HTR-8/SVneo (cell line): ENCODE measurements at places on chromosomes 12 and 14.
A peak's percentile ranks its signal among the peaks of the same experiment; 100 is the strongest.

GRCh38 chr12:123367511-123367910 lies 2.9 kb upstream of the SBNO1 start:
- no peak for DNase-seq

- no peak for DNase-seq
Observed at GRCh38 chr12:23217158-23217557, 592.2 kb downstream of the ETNK1 start.

DNA sequence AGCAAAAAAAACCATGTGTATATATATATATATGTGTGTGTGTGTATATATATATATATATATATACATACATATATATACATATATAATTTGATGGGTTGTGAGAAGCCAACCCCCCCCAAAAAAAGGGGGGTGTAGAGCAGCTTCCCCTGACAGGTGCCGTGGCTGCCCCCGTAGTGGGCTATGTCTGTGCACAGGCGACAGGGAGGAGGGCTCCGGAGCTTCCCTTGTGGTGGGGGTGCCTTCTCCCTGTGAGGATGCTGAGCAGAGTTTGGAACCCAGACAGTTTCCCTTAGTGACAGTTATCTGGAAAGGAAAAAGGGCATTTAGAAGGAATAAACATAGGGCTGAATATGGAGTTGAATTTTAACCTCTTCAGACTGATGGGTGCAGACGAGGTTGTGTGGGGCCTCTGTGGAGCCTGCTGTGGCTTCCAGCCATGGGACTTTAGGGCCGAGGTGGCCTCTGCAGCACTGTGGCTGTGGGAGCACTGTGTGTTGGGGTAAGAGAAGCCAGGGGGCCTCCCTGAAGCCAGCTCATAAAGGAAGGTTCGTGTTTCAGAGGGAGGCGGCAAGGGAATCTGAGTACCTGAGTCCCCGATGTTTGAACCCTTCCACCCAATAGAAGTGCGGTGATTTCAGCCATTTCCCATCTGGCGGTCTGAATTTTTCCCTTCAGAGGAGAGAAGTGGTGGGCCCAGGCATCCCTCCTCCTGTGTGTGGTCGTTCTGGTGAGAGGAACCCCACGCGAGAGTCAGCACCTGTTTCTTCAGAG lies 19.8 kb downstream of the XRCC3 start:
- DNase-seq: no peak

GRCh38 chr14:104895207-104895785 lies 29.4 kb upstream of the PLD4 start:
- DNase-seq: no peak

DNA sequence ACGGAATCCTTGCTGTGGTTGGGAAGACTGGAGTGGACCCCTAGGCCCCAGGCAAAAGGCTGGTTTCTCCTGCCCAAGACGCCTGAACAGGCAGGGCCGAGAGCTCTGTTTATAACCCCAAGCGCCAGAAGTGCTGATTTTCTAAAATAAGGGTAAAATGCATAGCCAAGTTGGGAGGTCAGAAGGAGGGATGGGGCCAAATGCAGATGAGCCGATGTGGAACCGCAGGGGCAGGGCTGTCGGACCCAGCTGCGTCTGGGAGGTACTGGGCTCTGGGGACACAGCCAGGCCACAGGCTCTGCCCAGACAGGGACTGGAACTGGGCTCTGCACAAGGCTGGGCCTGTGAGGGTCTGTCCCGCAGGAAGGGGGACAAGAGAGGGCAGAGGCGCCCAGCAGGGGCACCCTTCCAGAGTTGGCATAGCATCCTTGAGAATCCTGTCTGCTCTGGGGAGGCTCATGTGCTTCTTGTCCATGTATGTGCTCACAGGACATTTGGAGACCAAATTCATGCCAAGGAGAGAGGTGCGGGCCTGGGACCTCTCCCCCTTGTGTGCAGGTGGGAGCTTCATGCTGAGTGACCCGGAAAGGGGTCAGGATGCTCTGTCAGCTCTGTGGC lies 49.1 kb downstream of the JAG2 start:
- DNase-seq: no peak

GRCh38 chr14:84792722-84793410 lies 737.1 kb upstream of the FLRT2 start:
- no peak for DNase-seq

- DNase-seq: no peak
Observed at GRCh38 chr12:47801170-47801903, 18.4 kb downstream of the HDAC7 start.

DNA sequence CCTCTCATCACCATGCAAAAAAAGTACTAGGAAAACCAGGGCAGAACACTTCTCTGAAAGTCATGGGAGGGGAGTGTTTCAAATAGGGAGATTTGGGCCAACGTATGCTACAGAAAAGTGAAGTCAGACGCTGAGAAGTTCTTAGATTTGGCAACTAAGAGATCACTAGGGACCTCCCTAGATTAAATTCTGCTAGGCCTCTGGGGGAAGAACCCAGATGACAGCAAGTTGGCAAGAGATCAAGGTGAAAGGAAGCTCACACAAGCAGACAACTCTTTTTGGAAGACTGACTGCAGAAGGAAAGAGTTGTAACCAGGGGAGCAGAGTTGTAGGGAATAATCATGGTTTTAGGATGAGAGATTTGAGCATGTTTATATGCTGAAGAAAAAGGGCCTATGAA lies 20.7 kb downstream of the IQSEC3 start:
- no peak for DNase-seq

- DNase-seq: no peak
Observed at GRCh38 chr12:75917083-75917482, 114.5 kb downstream of the PHLDA1 start.

- no peak for DNase-seq
Observed at GRCh38 chr14:59103396-59103795, 85.1 kb upstream of the DAAM1 start.

GRCh38 chr12:57717846-57718640 lies 20.5 kb downstream of the AGAP2 start:
- DNase-seq: no peak

- DNase-seq: peak; percentile 48
Observed at GRCh38 chr12:46473634-46474329, 101.2 kb upstream of the SLC38A2 start.

DNA sequence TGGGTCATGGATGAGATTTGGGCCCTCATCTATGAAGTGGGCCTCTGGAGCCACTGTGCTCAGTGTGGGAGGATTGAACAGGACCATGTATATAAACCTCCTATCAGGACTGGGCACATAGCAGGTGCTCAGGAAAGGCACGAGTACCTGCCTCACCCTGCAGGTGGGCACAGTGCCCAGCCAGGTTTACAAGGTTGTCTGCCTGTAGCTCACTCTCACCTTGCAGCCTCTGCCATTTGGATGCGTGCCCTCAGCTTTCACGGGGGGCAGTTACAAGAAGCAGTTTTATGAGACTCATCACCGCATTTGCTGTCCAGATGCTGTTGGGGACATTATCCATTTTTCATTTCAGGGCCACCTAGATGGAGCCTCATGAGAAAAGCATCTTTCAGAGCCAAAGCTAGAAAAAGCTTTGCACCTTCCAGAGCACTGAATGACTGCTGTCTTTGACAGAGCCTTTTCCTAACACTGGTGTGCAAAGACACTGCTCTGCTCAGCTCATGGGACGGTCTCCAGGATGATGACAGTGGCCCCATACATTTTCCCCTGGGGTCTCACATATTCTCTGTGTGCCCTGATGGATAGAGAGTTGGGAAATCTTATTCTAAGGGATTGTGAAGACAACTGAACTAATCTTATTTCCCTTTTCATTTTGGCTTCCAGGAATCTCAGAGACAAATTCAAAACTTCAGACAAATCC lies 327.5 kb upstream of the RTL1 start:
- no peak for DNase-seq

DNA sequence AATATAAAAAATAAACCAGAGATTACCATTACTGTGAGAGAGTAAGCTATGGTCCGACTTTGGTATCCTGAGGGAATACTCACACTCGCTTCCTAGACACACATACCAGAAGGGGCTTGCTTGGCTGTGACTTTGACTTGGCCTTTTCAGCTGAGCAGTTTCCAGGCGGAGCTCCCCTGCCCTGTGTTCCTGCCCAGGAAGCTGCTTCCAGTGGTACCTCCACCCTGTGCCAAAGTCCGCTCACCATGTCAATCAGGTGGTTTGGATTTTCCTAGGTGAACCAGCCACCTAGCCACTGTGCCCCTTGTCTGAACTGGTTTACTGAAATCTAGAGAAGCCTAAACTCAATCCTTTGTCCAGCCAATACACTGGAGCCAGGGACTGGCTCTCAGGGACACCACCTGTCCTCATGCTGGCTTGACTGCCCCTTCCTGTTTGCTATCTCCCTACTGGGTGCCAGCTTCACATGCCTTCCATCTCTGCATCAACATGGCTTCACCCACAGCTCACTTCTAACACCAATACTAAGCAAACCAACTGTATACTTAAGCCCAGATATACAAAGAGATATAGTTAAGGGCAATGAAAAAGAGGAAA lies 28.6 kb downstream of the MAX start:
- DNase-seq: no peak

GRCh38 chr14:106622200-106622745 lies 1095.9 kb downstream of the TMEM121 start:
- DNase-seq: no peak

- DNase-seq: no peak
Observed at GRCh38 chr14:102486513-102487203, 22.9 kb downstream of the ANKRD9 start.

- no peak for DNase-seq
Observed at GRCh38 chr14:105102361-105102870, 37.2 kb upstream of the GPR132 start.

DNA sequence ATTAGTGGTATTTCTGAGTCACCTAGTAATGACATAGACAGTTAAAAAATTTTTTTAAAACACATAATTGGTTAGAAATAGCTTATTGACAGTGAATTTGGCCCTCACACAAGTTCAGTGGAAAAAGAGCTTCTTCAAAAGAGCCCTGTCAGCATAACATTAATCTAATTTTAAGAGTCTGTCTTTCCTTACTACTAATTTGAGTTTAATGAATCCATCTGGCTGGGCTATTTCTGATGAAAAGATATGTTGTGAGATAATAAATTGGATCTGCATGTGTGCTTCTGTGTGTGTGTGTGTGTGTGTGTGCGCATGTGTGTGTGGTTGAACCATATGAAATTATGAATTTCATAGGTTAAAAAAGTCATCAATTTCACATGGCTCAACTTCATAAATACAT lies 1045.2 kb downstream of the FLRT2 start:
- DNase-seq: no peak

DNA sequence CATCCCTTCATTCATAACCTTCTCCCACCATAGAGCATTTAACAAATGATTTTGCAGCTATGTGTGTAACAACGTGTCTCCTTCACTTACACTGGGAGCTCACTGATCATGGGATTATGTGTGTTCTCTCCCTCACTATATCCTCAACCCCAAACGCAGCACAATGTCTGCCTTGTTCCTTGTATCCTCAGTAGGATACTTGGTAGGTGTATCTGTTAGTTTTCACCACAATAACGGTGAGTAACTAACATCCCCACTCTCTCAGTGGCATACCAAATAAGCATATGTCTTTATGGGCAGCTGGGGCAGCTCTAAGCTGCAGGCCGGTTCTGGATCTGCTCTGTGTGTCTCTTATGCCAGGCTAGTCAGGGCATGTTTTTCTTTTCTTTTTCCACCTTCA lies 166.7 kb upstream of the PWP1 start:
- no peak for DNase-seq

DNA sequence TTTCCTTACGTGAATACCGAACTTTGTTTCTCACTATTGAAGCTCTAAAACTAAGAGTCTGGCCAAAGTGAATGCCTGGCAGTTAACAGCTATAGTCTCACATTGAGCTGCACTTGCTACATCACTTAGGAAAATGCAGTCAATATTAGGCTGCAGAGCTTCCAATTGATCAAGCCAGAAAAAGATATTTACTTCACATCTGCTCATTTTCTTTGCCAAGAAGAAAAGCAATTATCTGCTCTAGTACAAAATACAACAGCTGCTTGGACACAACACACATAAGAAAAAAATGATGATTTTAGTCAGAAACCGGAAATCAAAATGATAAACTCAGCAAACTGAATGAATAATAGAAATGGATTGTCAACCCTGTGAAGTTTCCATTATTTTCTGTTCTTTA lies 45.4 kb downstream of the TMTC1 start:
- DNase-seq: no peak

GRCh38 chr14:22264759-22265158 lies 324.3 kb downstream of the DAD1 start:
- no peak for DNase-seq

- DNase-seq: no peak
Observed at GRCh38 chr14:76672123-76672522, 89.1 kb upstream of the VASH1 start.

GRCh38 chr12:107127482-107128430 lies 34.4 kb upstream of the CRY1 start:
- no peak for DNase-seq

GRCh38 chr14:22200977-22201605 lies 387.9 kb downstream of the DAD1 start:
- DNase-seq: peak; percentile 10

DNA sequence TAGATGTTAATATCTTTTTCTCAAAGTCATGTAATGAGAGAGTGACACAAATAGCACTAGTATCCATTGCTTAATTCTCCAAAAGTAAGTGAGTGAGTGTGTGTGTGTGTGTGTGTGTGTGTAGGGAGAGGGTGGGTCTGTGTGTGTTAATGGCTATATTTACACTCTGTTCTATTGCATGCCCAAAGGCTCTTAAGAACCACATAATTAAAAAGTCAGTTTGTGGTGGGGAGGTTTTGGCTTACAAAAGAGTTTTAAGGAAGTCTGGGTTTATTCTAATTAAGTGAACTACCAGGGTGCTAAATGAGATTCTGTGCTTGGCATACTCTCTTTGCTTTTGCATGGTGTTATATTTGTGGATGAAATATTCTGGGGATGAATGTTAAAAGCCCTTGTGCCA lies 1897.6 kb upstream of the FLRT2 start:
- no peak for DNase-seq

GRCh38 chr14:42428996-42429395 lies 822.3 kb downstream of the LRFN5 start:
- DNase-seq: no peak

DNA sequence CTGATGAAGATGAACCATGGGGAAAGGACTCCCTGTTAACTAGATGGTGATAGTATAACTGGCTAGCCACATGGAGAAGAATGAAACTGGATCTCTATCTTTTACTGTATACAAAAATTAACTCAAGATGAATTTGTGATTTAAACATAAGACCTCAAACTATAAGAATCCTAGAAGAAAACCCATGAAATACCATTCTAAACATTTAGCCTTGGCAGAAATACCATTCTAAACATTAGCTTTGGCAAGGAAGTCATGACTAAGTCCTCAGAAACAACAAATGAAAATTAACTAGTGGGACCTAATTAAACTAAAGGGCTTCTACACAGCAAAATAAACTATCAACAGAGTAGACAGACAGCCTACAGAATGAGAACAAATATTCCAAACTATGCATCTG lies 28.4 kb upstream of the NOVA1 start:
- DNase-seq: no peak

GRCh38 chr14:97458661-97459579 lies 661.7 kb downstream of the VRK1 start:
- no peak for DNase-seq

GRCh38 chr12:642633-643474 lies 20.4 kb downstream of the NINJ2 start:
- peak; percentile 66 for DNase-seq

GRCh38 chr12:127750076-127750840 lies 516.7 kb upstream of the TMEM132C start:
- no peak for DNase-seq
